ENCODE measurements at places on chromosomes 1 and 21. TPM values are rescaled to one million over a fixed set of nuclear protein-coding genes. Genes with fewer than 3 reads are reported as not detected.

Gene UBL4B
- total RNA-seq = not detected

Gene UBE2U
- total RNA-seq = not detected

Gene ZMYM4
- 11.4 TPM for total RNA-seq

Gene CTSE
- not detected for total RNA-seq

Gene RGS18
- not detected for total RNA-seq

Gene KRTAP19-5
- total RNA-seq = not detected

Gene MAST2
- total RNA-seq = 18.1 TPM

Gene UAP1
- total RNA-seq = 32.8 TPM

Gene SYCP1
- not detected for total RNA-seq

Gene TSPAN2
- total RNA-seq = 1.1 TPM

Gene GFI1
- 0.21 TPM for total RNA-seq

Gene HSD11B1
- not detected for total RNA-seq

Gene PPOX
- 16.2 TPM for total RNA-seq

Gene CHIT1
- not detected for total RNA-seq

Gene SPRR1A
- not detected for total RNA-seq

Gene PLPPR5
- total RNA-seq = not detected

Gene YIPF1
- 12.5 TPM for total RNA-seq

Gene SAMD11
- 37.1 TPM for total RNA-seq

Gene PCP4
- not detected for total RNA-seq

Gene OR2T29
- total RNA-seq = not detected

Gene PLA2G2C
- total RNA-seq = not detected

Gene MCOLN3
- 3.7 TPM for total RNA-seq

Gene TMEM82
- total RNA-seq = not detected

Gene PTGER3
- not detected for total RNA-seq

Gene F3
- total RNA-seq = 2.7 TPM

Gene PGBD5
- 0.68 TPM for total RNA-seq

Gene TSTD1
- total RNA-seq = 0.38 TPM

Gene ADGRL2
- 11.2 TPM for total RNA-seq

Gene FCRLA
- not detected for total RNA-seq

Gene OR2AK2
- total RNA-seq = not detected

Gene FMO2
- total RNA-seq = not detected

Gene DESI2
- total RNA-seq = 30.5 TPM

Gene OR2L5
- total RNA-seq = not detected

Gene USF1
- 49.4 TPM for total RNA-seq

Gene DYNLT5
- not detected for total RNA-seq

Gene OR10R2
- not detected for total RNA-seq

Gene GJB3
- total RNA-seq = 6.2 TPM

Gene ADAMTS5
- not detected for total RNA-seq
